ENCODE measurements at places on chromosomes 3 and 15. TPM values are rescaled to one million over a fixed set of nuclear protein-coding genes. Genes with fewer than 3 reads are reported as not detected.

GRCh38 chr3:95738045-95738444 lies 1076.3 kb upstream of the EPHA6 start:
- DNase-seq = no peak

GRCh38 chr3:110933821-110934426 lies 137.7 kb upstream of the NECTIN3 start:
- no peak for DNase-seq

- no peak for DNase-seq
Observed at GRCh38 chr3:47685037-47685436, 96.7 kb downstream of the SMARCC1 start.

DNA sequence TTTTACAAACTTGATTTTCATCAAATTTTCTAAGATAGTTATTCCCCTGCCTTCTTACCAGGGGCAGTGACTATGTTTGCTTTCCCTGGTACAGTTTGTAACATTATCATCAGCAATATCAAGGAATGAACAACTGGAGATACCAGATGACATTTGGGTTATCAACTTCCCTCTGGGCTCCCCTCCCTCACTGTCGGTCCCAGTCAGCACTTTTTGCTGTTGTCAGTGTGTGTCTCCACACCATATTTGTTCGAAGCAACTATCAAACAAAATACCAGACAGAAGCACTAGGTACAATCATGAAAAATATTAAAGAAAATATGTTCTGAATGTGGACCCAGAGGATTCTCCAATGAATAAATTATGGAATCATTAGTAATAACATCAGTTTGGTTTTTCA lies 75.3 kb downstream of the PLOD2 start:
- no peak for DNase-seq

DNA sequence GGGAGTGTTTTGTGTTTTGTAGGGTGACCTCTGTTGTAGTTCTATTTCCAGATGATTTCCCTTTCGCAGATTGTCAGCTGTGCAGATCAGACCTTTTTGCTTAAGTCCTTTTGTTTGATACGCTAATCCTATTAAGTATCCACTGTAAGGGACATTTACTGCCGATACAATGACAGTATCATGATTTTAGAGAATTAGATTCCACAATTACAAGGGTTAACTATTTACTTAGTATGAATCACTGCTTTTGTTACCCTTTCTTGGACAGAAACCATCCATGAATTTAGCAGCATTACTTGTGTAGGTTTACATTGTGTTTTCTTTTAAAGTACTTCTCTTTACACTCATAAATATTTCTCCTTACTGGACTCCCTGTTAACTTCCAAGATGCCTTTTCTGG lies 31.4 kb downstream of the ZNF662 start:
- no peak for DNase-seq

DNA sequence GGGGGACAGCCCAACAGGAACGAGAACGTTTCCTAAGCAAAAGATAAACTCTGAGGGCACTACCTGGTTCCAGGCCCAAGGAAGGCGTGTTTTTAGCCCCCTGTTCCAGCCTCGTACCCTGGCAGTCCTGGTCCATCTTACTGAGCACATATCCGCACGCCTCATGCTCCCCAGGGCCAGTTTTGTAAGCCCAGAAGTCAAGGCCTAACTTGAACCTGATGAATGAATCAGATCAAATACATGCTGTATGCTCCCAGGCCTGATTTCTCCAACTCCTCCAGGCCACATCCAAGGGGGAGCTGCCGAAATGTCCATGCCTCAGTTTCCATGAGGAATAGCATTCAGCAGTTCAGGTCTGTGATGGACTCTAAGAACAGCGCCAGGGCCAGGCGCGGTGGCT lies 14.3 kb upstream of the DOCK3 start:
- no peak for DNase-seq

- DNase-seq = no peak
Observed at GRCh38 chr3:60754617-60755016, 496.6 kb downstream of the FHIT start.

DNA sequence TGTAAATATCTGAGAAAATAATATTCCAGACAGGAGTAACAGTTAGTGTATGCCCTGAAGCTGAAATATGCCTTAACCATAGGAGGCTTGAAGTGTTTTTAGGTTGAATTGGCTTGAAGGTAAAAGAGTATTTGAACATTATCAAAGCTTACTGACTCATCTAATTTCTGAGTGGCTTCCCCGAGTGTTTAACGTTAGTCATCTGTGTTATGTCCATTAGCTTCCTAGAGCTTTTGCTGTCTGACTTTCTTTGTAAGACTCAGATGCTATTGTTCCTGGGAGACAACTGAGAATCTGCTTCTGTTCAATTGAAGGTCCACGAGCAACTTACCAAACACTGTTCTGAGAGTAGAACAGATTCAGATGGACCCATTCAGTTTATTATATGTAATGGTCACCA lies 656.8 kb upstream of the NECTIN3 start:
- no peak for DNase-seq

DNA sequence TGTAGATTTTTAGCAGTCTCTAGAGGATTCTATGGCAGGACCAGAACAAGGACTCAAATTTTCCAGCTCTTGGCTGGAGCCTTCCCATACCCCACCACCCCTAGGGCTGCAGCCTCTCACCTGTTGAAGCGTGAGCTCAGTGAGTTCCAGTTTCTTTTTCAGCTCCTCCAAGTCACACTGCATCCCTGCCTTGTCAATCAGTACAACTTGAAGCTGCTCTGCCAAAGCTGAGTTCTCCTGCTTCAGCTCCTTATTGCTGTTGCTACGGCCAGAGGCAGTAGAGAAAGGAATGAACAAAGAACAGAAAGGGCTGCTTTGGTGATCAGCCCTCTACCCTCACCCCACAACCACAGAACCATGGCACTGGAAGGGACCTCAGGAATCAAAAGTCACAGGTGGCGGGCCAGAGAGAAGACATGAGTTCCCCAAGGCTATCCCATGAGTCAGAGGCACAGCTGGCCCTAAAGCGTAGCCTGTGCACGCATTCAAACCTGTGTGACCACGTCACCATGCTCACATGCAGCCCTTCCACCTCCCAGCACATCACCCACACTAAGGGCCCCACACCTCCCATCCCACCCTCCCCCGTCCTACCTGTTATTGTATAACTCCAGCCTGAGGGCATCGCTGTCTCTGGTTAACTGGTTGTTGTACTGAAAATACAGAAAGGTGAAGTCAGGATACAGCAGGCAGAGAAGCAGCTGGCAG lies 83.3 kb upstream of the C2CD4B start:
- no peak for DNase-seq

- peak; percentile 99 for DNase-seq
Observed at GRCh38 chr3:107522510-107523288, at the start of gene BBX. TSS of gene BBX (plus strand) at chr3:107522962. CDS start at chr3:107710461, 187,499 bp downstream.

- no peak for DNase-seq
Observed at GRCh38 chr3:52112056-52112455, 42.2 kb downstream of the POC1A start.

DNA sequence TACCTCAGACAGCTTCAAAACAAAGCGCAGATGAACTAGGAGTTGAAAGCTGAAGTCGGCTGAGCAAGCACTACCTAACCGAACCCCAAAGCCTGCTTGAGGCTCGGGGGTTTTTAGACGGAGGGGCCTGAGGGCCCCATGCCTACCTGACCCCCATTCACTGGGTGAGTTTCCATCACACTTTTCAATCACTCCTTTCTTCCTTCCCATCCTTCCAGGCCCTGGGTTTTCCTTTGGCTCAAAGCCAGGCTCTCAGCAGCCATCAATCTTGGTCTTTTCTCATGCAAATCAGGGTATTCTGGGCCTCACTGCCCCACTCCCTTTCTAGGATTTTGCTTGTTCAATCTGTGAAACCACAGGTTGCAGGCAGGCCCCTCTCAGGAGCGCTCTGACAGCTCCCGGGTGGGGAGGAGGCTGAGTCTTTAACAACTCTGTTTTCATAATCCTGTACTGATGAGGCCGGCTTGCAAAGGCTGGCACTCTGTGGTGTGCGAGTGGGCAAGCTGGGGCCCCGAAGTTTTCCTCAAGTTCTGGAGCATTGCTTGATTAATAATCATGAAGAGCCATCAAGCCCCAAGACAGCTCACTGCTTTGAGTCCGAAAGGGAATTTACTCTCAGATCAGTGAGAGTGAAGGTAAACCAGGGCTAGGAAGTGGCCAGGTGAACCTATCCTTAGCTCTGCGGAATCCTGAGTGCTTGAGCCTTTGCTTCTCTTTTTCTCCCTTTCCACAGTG lies 97.6 kb downstream of the FRMD4B start:
- DNase-seq = no peak

GRCh38 chr3:72131899-72132298 lies 347.0 kb upstream of the PROK2 start:
- no peak for DNase-seq

The EFHB gene
- 1.0 TPM for total RNA-seq

The RHCG gene
- not detected for total RNA-seq

The CLSTN2 gene
- 5.0 TPM for total RNA-seq

The RBPMS2 gene
- total RNA-seq = 18.4 TPM

The SERINC4 gene
- 0.21 TPM for total RNA-seq

The SLC28A1 gene
- 0.24 TPM for total RNA-seq

The KATNBL1 gene
- total RNA-seq = 39.5 TPM

The CCRL2 gene
- 7.2 TPM for total RNA-seq

Data from cardiac muscle cell (in vitro differentiated cells and primary cell).